Activated CD4-positive, alpha-beta T cell treated with anti-CD3 and anti-CD28 coated beads, Interleukin-2, amount 50 U/mL, for 1 hour (primary cell): ENCODE measurements at places on chromosomes 6 and 20.
A peak's percentile ranks its signal among the peaks of the same experiment; 100 is the strongest.

DNA sequence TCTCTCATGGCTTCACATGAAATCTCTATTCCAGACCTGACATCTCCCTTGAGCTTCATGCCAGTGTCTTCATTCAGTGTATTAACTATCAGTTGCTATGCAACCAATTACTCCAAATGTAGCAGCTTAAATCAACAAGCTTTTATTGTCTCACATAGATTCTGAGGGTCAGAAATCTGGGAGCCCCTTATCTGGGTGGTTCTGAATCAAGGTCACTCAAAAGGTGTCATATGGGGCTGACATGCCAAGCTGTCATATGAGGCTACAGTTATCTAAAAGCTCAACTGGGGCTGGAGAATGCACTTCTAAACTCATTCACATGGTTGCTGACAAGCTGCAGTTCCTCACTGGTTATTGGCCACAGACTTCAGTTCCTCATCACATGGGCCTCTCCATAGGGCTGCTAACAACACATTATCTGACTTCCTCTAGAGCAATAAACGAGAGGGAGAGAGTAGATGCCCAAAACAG is 7.3 kb upstream of the CGA start:
- DNase-seq, result no peak

DNA sequence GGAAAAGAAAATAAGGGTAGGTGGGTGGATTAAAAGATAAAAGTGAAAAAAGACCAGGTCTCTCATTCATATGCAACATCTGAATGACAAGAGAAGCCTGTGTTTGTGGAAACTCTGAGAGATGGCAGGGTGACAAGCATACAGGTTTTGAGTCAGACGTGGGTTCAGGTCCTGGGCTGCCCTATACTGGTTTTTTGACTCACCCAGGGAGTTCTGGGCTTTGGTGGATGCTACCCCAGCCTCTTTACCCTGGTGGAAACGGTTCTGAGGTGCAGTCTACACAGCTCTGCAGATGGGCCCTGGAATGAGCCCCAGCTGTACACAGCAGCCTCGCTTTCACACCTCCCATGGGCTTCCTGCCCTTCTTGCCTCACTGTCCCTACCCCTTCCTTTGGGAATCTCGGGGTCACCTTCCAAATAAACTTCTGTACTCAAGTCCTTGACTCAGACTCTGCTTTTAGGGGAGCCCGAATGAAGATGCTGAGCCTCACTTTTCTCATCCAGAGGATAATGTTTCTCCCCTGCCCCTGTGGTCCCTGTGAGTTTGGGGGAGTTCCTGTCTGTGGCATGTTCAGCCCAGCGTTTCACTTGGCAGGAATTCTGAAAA is 77.7 kb upstream of the CLDN20 start:
- no peak for DNase-seq

GRCh38 chr6:110039364-110039980 is 61.4 kb downstream of the GPR6 start:
- DNase-seq, result peak; percentile 78

- DNase-seq, result no peak
Observed at GRCh38 chr6:84809455-84809854, 45.1 kb upstream of the TBX18 start.

DNA sequence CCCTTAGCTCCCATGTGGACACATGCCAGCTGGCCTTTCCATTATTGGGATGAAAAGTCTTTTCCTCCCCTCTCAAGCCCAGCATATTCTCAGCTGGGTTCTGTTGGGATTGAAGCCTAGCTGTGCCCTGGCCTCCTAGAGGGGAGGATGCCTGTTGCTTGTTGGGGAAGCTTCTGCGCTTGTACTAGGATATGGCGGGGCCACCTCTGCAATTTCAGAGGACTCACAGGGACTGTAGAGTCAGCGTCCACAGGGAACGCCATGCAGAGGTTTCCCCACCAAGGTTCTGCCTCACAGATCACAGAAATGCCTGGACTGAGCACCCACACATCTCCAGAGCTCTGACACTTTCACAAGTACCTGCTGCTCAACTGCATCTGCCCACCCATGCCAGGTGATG is 288.7 kb upstream of the FOXQ1 start:
- no peak for DNase-seq

GRCh38 chr6:25447570-25447929 is 168.4 kb downstream of the CARMIL1 start:
- no peak for DNase-seq

- DNase-seq, result no peak
Observed at GRCh38 chr6:92822222-92822621, 597.1 kb downstream of the EPHA7 start.

DNA sequence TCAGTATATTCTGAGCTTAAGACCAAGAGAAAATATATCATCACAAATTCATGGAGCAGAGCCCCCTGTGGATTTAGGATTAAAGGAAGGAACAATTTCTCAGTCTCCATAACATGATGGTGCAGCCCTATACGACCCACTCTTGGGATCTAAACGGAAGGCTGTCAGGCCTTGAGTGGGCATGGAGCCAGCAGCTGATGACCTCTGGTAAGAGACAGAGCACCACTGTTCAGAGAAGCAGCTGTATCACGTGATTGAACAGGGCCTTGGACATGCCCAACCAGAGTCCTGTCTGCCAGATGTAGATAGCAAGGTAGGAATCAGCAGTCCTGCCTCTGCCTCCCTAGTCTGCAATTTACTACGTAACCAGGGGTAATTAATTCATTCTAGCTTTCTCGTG is 259.4 kb upstream of the POU3F2 start:
- DNase-seq, result no peak

DNA sequence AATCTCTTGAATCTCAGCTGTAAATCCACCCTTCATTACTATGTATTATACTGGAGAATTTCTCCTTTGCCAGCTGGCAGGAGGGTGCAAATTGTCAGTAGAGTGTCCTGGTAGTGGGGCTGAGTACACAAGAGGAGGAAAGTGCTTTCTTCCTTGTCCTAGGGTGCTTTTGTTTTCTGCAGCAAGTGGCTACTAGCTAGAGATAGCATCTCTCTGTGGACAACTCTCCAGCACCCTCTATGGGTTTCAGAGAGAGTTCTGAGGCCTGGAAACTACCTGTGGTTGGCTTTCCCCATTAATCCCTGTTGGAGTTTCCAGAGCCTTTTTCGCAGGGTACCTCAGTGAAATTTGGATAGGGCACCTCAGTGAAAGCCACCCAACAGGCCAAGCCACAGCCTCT is 422.5 kb upstream of the RGS17 start:
- no peak for DNase-seq

GRCh38 chr6:148934961-148935360 is 188.1 kb downstream of the UST start:
- DNase-seq, result no peak

DNA sequence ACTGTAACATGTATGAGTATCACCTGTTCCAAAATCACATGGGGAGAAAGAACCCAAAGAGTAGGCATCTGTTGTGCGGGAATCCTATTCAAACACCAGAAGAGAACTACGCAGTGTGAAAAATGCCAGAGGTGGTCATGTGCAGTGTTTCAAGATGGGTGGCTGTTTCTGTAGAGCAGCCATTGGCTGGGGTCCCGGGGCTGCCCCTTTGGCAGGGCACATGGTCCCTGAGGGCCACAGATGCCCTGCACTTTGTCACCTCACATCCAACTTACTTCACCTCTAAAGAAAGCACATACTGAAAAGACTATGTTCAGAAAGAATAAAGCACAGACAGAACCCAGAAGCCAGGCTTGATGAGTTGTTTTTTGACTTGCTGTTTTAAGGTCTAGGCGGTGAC is 12.3 kb downstream of the MTCH1 start:
- no peak for DNase-seq

DNA sequence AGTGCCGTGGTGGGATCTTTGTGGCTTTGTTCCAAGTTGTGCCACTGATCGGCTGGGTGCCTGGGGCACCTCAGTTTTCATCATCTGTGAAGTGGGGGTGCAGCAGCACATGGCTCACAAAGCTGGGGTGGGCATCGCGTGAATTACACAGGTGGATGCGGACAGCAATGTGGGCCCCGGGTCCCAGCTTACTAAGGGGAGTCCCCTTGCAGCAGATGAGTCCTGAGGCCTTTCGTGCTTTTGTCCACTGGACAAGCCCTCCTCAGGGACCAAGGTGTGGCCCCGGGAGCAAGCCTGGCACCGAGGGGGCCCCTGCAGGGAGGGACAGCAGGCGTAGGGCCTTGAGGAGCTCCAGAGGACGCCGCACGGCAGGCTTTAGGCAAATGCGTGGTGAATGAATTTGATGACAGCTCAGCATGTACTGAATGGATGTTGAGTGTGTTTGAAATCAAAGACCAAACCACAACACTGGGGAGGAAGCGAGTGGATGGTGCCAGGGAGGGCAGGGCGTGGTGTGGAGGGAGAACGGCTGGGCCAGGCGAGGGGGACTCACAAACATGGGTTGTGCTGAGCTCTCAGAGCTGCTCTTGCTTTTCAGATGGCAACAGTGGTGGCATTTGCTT is 53.2 kb downstream of the IRF4 start:
- peak; percentile 67 for DNase-seq

- peak; percentile 62 for DNase-seq
Observed at GRCh38 chr6:26123675-26123946, 36.4 kb downstream of the HFE start.

DNA sequence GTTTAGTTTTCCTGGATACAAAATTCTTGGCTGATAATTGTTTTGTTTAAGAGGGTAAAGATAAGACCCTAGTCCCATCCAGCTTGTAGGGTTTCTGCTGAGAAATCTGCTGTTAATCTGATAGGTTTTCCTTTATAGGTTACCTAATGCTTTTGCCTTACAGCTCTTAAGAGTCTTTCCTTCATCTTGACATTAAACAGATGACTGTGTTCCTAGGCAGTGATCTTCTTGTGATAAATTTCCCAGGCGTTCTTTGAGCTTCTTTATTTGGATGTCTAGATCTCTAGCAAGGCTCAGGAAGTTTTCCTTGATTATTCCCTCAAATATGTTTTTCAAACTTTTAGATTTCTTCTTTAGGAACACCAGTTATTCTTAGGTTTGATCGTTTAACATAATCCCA is 134.0 kb downstream of the MAP3K4 start:
- no peak for DNase-seq

DNA sequence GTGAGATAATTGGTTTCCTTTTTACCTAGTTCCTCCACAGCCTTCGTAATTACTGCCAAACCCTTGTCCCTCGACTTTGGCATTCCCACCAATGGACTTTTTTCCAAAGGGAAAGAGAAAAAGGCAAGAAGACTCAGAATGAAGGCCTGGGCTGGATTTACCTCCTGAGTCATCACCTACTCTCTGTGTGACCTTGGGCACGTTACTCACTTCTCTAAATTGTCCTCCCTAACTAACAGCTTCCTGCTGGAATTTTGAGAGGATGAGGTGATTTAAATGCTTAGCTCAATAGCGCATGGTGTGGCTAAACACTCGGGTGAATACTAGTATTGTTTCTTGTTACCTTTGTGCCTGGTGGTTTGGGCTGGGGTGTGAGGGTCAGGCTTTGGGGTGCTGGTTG is 146.6 kb downstream of the DHX35 start:
- no peak for DNase-seq

- no peak for DNase-seq
Observed at GRCh38 chr20:43820731-43821330, 93.8 kb upstream of the TOX2 start.

GRCh38 chr6:16928387-16928786 is 167.1 kb upstream of the ATXN1 start:
- no peak for DNase-seq

DNA sequence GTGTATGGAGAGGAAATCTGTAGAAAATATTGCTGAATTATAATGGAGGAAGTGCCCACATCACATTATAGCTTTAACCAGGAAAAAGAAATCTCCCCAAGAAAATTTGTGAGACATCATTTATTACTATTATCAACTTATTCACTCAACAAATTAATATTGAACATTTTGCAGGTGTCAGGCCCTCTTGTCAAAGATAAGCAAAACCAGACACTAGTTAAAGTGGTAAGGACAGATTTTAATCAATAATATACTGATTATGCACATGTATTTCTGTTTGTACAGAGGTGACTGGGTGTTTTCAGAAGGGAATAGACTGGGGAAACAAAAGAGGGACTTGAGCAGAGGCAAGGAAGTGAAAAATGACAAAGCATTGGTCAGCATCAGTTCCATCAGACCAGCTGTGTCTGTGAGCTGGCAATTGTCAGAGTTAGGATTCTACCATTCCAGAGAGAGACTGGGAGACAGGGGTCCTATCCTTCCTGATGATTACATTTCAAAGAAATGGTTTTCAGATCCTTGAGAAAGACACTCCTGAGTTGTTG is 519.2 kb downstream of the UTRN start:
- no peak for DNase-seq

DNA sequence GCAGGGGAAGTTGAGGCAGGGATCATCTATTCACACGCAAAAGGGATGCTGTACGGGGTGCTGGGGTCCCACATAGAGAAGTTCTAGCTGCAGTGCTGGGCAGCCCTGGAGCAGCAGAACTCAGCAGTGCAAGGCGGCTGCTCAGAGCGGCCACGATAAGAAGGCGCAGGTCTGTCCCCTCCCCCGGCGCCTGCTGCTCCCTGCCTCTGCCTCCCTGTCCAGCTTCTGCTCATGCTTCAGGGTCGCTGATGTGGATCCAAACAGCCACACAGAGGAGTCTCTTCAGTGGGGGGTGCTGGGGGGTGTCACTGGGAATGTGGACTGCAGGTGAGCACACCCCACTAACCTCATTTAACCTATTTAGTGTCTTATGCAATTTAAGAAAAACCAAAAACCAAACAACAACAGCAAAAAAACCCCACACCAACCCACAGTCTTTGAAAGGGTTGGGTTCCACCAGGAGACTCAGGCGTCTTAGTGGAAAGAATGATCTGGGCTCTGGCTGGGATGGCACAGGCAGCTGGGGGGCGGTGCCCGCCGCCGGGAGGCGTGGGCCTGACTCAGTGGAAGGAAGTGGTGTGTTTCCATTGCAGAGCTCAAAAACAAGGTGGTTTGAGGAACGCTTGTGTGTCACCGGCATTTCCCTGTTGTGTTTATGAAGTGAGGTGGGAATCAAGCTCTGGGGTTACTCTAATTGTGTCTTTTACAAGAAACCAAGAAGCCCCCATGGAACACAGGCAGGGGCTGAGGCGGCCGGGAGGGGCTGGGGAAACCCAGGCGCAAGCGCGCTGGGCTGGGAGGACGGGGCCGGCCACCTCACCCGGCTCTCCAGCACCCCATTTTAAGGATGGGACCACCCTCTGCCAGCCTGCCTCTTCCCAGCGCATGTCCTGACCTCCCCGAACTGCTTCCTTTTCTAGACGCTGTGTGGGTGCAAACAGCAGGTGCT is 55.1 kb downstream of the IRF4 start:
- peak; percentile 84 for DNase-seq

DNA sequence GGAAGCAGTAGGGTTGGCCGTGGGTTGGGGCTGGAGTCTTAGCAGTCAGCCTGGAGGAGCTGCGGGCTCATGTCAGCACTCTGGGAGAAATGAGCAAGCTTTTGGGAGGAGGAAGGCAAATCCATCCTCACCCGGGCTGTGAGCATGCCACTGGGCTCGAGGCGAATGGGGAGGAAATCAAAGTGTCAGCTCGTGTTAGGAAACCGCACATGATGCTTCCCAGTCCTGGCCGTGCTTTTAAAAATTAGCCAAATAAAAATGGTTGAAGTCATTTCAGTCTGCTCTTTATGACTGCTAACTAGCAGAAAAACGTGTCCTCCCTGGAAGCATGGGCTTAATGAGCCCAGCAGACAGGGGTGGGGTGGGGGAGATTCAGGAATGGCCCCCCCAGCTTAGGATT is 98.1 kb downstream of the NFATC2 start:
- no peak for DNase-seq
